ENCODE measurements at places on chromosomes 13 and 19.

- DNase-seq, result peak; percentile 79
Measured at GRCh38 chr19:9885077-9885552, 50.0 kb downstream of the PIN1 start.

DNA sequence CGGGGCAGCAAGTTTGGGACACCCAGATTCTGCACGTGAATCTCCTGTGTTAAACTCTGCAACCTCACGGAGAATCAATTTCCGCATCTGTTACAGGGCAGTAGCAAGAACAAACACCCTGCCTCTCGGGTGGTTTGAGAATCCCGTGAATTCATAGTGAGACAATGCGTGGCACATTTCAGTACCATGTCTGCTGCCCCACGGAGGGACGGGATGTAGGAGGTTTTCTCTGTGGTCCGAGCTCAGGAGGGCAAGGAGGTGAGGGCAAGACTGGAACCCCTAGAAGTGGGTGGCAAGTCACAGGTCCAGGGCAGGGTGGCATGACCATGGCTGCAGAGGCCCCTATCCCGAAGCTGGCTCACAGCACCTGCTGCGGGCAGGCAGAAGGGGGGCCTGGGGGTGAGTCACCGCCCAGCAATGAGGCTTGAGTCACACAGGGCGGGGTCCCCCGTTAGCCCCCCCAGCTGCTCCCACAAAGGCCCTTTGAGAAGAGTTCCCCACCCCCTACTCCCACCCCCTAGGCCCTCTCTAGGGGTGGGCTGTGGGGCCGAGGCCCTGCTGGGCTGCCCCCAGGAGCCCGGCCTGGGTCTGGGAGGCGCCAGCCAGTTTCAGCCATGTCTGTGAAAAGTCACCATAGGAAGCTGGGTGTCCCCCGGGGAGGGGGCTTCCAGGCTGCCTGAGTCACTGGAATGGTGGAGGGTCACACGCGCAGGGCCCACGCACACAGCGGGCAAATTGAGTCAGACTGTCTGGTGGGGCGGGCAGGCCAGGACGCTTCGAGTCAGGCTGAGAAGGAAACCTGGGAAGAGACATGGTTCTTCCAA, 25.8 kb upstream of the NANOS3 start:
- no peak for DNase-seq

- no peak for DNase-seq
Measured at GRCh38 chr13:35993686-35994085, 137.5 kb downstream of the DCLK1 start.

DNA sequence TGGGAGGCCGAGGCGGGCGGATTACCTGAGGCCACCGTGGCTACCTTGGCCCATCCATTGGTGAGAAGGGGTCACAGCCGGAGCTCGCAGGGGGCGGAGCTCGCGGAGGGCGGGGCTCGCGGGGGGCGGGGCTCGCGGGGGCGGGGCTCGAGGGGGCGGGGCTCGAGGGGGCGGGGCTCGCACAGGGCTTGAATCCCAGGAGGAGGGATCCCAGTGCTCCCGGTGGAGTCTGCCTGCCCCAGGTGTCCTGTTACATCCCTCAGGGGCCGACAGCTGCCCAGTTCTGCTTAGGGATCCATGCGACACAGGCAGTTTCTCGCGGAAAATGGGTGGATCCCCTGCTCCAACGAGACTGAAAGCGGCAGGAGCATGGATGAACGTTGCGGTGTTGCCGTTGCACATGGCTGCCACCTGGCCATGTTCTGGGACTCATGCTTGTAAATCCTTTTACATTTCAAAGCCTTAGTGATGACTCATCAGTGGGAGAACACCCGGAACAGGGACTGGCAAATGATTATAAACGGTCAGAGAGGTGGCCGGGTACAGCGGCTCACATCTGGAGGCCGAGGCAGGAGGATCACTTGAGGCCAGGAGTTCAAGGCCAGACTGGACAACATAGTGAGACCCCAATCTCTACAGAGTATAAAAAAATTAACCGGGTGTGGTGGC, 25.1 kb downstream of the TMPRSS9 start:
- peak; percentile 94 for DNase-seq

GRCh38 chr13:99375738-99376080, 68.5 kb upstream of the GPR183 start:
- DNase-seq, result no peak

DNA sequence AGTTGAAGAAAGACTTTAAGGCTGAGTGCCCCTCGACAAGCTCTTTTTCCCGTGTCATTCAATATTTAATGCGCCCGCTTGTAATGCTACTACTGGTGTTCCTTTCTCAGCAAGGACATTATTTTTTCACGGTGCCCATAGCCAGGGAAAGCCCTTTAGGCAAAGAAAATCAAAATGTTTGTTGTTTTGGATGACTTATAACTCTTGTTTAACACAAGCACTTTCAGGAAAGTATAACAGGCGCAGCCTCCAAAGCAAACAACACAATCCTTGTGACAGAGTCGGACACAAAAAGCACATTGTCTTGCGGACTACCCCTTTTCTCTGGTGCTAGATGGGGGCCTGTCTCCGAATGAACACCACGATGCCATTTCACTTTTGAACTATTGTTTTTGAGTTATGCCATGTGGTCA, 12.4 kb downstream of the ZIC5 start:
- DNase-seq, result no peak

DNA sequence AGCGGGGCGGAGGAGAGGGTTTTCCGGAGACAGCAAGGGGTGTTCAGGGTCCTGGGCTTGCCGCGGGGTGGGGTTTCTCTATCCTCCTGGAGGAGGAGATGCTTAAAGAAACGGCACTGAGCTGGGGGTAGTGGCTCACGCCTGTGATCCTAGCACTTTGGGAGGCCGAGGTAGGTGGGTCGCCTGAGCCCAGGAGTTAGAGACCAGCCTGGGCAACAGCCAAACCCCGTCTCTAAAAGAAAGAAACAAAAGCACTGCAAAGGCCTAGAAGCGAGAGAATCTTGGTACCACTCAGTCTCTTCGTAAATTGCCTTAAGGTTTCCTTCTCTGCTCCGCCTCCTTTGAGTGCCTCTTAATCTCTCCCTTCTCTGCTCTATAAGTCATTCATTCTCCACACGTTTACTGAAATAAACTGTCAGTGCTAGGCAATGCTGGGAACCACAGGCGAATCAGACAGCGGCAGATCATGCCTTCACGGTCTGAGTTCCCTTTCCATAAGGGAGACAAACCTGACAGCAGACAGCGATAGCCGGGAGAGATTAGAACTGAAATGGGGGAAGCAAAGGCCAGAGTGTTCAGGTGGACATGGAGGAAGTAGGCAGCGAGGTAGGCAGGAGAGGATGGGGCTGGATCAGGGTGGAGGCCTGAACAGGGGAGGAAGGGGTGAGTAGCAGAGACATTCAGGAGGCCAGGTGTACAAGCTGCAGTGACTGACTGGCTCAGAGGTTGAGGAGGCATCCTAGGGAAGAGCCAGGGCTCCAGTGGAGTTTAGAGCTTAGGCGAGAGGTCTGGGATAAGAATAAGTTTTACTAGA, 580 bp downstream of the EIF3K start:
- no peak for DNase-seq

- no peak for DNase-seq
Measured at GRCh38 chr19:50328873-50329145, 368 bp downstream of the KCNC3 start.

- no peak for DNase-seq
Measured at GRCh38 chr13:40223585-40223984, 442.9 kb downstream of the FOXO1 start.

DNA sequence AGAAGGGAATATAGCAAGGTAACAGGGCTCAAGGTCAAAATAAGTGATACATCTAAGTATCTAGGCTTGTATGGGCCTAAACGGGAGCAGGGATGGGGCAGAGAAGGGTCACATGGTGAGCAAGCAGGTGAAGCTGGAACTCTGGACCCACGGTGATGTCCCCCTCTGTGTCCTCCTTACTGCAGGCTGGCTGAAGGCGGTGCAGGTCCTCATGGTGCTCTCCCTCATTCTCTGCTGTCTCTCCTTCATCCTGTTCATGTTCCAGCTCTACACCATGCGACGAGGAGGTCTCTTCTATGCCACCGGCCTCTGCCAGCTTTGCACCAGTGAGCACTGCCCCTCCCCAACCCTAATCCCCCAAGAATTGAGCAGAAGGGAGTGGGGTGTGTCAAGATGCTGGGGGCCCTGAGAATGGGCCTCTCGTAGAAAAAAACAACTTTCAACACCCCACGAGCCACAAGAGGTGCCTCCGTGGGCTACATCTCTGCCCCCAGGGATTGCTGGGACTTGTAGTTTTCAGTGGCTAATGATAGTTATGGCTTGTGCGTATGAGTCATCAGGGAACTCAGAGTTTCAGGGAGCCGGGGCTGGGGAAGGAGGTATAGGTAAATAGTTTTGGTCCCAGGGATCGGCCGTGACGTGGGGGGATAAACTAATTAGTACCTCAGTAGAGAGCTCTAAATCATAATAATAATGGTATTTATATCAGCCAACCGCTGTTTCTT, 4.0 kb downstream of the EMP3 start:
- DNase-seq, result no peak

DNA sequence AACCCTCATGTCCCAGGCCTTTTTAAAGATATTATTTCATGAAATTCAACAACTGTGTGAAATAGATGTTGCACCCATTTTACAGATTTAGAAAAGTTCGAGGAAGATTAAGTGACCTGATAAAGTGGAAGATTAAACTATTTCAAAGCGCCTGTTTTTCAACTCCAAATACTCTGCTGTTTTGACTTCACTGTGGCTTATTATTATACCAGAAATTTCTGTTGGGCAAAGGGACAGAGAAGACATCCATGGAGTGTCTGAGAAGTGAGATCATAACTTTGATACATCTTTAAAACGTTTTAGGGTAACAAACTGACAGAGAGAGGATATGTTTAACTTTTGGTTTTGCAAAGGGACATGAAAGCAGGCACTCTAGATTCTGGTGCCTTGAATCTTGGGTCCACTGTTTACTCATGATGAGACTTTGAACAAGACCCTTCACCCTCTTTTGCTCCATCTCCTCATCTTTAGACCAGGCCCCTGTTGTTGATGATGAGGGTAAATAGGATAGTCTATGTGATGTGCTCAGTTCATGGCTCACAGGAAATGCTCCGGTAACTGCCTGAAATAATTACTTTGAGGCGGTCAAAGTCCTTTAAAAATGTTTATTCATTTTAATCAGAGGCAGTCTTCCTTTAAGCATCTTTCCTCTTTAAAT, 55.4 kb downstream of the RFC3 start:
- no peak for DNase-seq

DNA sequence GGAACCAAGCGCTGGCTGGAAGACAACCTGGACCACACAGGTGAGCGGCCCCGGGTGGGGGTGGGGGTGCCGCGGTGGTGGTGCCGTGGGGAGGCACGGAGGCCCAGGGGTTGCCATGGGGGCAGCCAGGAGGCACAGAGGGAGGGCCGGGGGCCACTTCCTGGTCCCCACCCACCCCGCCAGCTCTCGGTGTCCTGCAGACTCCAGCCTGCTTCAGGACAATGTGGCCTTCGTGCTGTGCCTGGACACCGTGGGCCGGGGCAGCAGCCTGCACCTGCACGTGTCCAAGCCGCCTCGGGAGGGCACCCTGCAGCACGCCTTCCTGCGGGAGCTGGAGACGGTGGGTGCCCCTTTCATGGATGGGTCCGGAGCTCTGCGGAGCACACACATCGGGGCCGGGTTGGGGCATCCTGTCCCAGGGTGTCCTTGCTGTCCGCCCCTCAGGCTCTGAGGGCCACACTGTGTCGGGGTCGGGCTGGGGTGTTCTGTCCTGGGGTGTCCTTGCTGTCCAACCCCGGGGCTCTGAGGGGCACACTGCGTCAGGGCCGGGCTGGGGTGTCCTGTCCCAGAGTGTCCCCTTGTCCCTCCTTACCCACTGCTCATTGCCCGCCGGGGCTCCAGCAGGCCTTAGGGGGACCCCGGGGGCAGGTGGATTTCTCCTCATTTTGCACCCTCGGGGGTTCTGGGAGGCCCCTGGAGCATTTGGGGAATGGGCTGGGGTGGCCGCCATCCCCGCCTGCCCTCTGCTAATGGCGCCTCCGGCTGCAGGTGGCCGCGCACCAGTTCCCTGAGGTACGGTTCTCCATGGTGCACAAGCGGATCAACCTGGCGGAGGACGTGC, 18.3 kb downstream of the NCLN start:
- DNase-seq, result no peak

- peak; percentile 47 for DNase-seq
Measured at GRCh38 chr19:16330368-16330801, 5.8 kb downstream of the KLF2 start.

- DNase-seq, result peak; percentile 45
Measured at GRCh38 chr13:49214917-49215376, 5.2 kb upstream of the MLNR start.

GRCh38 chr13:40121722-40122121, 466.3 kb downstream of the COG6 start:
- DNase-seq, result no peak

GRCh38 chr19:3357992-3358688, 8.2 kb upstream of the NFIC start:
- DNase-seq, result peak; percentile 81

- no peak for DNase-seq
Measured at GRCh38 chr13:40235160-40235796, 431.2 kb downstream of the FOXO1 start.

DNA sequence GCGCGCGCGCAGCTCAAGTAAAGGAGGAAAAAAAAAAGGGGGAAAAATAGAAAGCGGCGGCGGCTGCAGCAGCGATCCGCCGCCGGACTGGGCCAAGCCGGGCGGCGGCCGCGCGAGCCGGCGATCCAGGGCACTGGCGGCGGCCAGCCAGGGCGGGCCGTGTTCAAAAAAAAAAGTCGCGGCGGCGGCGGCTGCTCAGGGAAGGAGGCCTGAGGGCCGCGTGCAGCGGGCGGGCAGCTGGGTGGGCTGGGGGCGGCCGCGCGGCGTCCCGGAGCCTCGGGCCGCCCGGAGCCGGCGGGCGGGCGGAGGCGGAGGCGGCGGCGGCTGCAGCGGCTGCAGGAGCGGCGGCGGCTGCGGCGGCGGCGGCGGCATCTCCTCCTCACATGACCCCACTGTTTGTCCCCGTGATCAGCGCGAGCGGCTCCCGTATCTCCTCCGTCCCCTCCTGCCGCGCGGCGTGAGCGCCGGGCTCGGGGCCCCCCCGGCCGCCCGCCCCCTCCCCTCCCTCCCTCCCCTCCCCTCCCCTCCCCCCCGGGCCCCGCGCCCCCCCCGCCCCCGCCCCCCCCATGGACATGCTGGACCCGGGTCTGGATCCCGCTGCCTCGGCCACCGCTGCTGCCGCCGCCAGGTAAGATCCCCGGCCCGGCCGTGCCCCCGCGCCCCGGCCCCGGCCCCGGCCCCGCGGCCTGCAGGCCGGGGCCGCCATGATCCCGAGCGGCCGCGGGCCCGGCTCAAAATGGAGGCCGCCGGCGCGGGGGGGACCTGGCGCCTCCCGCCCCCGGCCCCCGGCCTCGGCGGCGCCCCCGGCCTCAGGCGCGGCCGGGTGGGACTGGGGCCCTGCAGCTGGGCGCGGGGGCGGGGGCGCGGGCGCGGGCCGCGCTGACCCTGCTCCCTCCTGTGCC, at the start of gene USF2:
TSS of gene USF2 (plus strand) at position 427 of the 902 bp plus-strand sequence. CDS start at position 567, 140 bp downstream.
- peak; percentile 90 for DNase-seq

- DNase-seq, result no peak
Measured at GRCh38 chr13:50589651-50590054, 253.8 kb downstream of the DLEU7 start.

- DNase-seq, result no peak
Measured at GRCh38 chr13:32882691-32883090, 133.5 kb upstream of the KL start.

DNA sequence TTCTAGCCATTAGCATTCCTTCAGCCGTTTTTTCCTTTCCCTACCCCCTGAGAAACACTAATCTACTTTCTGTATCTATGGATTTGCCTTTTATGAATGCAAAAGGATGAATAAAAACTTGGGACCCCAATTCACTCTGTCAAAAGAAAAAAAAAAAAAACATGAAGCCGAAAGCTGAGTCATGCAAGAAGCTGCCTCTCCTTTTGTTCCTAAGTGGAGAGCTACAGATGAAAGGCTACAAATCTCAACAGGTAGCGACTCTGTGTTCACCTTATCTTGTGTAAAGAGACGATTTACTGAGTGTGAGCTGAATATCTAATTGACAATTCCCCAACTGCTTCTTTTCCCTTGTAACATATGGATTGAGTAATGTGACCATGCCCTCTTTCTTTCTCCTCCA, 1072.8 kb downstream of the UQCRFS1 start:
- DNase-seq, result no peak
